SK-N-SH (cell line): ENCODE measurements at places on chromosomes 5 and 9.

DNA sequence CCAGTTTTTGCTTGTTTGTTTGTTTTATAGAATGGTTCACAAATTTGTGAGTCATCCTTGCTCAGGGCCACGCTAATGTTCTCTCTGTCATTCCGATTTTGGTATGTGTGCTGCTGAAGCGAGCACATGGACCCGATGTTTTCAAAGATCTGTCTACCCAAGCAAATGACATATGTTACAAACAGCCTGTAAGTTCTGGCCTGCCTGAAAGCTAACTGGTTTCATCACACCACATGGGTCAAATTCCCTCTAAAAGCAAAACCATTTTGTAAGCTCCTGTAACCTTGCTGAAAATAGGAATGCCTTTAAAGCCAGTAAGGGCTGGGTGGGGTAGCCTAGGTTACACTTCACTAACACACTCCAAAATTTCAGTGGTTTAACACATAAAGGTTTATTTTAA is 25.4 kb downstream of the DMRT3 start:
- DNase-seq = no peak

DNA sequence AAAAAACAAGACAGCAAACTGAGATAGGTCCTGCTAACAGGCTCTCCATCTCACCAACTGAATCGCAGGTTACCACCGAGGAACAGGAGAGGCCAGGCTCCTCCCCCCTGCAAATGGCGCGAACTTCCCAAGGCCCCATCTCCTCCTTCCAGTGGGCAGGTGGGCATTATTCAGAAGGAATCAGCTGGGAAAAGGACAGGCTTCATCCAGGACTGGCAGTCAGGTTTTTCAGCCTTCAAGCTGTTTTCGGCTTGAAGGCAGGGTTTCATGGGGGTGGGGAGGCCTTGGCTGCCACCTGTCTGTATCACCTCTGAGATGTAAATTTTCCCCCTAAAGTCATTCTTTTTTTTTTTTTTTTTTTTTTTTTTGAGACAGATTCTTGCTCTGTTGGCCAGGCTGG is 79.4 kb downstream of the SFXN1 start:
- DNase-seq = no peak

GRCh38 chr5:12934722-12935121 is 1009.8 kb downstream of the DNAH5 start:
- DNase-seq = no peak

DNA sequence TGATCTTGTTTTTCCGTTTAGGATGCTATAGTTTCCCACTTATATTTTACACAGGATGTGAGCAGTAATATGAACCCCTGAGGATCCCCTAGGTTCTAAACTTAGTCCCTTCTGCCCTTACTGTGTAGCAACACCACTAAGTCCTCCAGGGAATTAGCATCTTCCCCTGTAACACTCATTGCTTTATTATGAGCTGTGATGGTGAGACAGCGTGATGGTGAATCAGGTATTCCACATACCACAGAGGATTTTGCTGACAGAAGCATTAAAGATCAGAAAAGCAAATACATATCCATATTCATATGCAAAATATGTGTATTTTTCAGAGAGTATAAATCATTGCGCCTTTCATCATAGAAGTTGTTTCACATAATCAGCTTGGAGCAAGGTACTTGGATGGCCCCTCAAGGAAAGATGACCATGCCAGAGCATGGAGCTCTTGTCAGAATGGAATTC is 317.0 kb downstream of the ICE1 start:
- DNase-seq = no peak

GRCh38 chr9:22154064-22154463 is 145.0 kb upstream of the CDKN2B start:
- DNase-seq = no peak

DNA sequence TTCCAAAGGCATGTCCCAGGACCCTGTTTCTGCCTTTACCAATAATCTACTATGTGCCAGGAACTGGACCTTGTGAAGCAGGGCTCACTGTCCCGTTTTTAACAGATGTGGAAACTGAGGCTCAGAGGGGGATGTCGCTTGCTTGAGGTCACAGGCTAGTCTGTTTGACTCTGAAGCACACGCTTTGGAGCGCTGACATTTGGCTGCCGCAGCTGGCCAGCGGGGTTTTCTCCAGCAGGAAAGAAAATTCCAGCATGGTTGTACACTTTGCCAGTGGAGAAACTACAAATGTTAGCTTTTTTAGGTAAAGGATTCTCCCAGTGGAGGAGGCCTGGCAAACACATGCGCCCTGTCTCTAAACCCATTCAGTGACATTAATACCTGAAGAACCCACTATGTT is 50.5 kb downstream of the SH3PXD2B start:
- DNase-seq = no peak

GRCh38 chr9:91515074-91515687 is 91.5 kb upstream of the NFIL3 start:
- no peak for DNase-seq

DNA sequence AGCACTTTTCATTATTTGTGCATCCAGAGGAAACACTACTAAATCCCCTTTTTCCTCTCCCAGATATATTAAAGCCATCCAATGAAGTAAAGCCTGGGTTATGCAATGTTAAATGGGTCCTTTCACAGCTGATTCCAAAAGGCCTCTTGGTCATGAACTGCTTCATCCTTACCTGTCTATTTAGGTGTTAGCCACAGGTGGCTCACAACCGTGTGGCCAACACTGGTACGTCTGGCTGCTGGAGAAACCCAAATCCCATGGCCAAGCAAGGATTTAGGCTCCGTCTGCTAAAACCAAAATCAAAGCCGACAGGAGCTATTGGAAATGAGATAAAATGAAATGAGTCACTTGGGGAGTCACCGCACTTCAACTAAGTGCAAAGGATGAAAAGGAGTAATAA is 193.9 kb downstream of the ADCY2 start:
- DNase-seq = no peak

- DNase-seq = no peak
Measured at GRCh38 chr9:132858751-132859150, 19.3 kb downstream of the AK8 start.

- no peak for DNase-seq
Measured at GRCh38 chr5:58571501-58571900, 11.4 kb upstream of the RAB3C start.

DNA sequence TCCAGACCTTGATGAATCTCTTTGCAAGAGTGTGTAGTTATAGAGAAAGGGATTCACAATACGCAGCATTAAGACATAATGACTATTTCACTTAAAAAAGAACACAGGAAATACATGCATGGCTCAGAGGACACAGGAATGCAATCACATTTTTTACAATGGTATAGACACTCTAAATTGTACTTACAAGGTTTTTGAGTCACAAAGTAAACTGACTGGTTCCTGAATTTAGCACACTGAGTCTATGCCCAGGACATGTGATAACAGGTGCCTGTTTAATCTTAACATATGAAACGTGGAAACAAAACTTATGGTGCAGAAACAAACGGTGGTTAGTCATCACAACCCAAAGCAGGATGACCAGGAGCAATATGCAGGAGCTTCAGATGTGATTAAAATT is 6.7 kb downstream of the EPB41L4A start:
- DNase-seq = no peak

DNA sequence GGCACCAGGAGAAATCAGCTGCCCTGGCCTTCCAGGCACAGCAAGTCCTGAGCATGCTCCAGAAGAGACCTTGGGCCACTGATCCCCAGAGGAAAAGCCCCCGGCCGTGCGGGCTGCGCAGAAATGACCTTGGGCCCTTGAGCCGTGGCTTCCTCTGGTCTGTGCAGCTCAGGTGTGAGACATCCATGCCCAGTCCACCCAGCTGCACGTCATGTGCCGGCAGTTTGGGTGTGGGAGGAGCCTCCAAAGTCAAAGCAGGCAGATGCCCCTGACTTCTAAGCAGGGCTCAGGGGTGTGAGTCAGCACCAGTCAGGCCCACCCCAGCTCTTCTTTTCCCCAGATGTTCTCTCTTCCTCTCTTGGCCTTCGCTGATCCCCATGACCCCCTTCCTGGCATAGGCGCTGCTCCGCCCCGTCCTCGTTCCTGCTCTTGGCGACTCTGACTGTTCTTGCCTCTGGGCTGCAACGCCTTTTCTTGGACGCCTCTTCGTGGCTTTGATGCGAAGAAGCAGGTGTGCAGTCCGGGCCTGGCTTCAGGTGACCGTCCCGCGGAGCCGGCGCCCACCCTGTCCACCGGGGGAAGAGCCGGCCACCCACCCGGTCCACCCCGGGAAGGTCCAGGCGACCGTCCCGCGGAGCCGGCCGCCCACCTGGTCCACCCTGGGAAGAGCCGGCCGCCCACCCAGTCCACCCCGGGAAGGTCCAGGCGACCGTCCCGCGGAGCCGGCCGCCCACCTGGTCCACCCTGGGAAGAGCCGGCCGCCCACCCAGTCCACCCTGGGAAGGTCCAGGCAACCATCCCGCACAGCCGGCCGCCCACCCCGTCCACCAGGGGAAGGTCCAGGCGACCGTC is 5.9 kb upstream of the QSOX2 start:
- DNase-seq = no peak

DNA sequence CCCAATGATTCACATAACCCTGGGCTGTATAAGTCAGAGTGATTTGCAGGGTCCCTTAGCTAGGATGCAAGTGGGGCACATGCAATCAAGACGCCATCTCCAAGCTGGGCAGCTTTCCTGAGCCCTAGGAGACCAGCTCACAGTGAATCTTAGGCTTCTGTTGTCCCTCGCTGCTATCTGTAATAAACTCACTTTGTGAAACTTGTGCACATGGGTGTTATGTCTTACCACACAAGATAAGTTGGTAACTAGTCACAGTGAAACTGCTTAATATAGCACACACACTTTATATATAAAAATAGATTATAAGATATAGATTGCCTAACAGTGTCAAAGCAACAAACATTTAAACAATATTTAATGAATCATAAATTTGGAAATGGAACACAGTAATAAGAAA is 658.5 kb downstream of the SLCO4C1 start:
- DNase-seq = no peak

DNA sequence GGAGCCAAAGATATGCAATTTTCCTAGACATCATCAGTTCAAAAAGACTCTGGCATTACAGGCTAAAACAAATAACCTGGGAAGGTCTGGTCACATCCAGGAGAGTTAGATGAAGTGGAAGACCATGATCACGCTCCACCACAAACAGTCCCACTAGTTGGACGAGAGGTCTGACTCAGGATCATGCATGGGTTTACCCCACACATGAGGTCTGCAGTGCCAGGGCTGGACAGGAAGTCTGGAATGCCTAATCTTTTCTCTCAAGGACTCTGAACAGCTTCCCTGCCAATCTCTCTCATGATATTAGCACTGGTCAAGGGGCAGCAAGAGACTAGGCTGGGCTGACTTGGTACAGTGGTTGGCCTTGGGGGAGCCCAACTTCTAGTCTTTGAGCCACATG is 7.1 kb downstream of the PRUNE2 start:
- no peak for DNase-seq

DNA sequence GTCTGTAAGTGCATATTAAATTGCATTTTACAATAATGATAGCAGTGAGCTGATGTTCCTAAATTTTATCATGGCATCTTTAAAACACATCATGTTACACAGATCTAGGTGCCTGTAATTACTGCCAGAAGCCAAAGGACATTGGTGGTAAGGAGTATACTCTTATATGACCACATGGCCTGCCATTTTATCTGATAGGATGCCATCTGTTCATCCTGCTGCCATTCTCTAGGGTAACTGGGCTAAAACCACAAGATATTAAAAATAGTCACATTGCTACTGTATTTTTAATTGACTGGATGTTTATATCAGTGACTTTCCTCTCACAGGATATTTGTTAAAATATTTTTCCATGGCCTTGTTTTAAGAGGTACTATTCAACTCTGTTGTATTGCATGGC is 53.1 kb downstream of the HCN1 start:
- DNase-seq = no peak

- DNase-seq = no peak
Measured at GRCh38 chr9:96487949-96488348, 38.0 kb downstream of the HABP4 start.

DNA sequence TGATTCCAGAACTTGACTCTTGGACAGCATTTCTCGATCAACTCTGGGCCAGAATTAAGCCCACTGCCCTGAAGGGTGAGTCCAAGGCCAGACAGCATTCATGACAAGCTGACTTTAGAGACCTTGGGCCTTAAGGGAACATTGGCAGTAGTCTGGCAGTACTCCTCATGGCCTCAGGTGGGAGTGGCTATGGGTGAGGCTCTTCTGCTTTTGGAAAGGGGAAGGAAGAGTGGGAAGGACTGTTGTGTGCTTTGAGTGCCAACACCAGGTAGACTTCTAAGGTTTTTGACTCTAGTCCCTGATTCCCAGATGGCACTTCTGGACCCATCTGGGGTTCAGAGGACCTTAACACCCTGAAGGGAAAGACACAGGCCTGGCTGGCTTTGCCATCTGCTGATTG is 530.4 kb downstream of the ACTL7B start:
- no peak for DNase-seq

GRCh38 chr5:40404613-40405012 is 275.1 kb upstream of the PTGER4 start:
- DNase-seq = no peak

GRCh38 chr5:147898875-147899401 is 7.4 kb downstream of the C5orf46 start:
- no peak for DNase-seq

GRCh38 chr5:62011089-62011664 is 294.8 kb upstream of the KIF2A start:
- DNase-seq = no peak
